ENCODE measurements at places on chromosomes 16 and 17.
A peak's percentile ranks its signal among the peaks of the same experiment; 100 is the strongest.

- peak; percentile 73 for DNase-seq
These were observed 82.0 kb upstream of the ALOX12 start for GRCh38 chr17:6913608-6914443.

GRCh38 chr16:29306201-29306600 is 100.3 kb downstream of the NPIPB11 start:
- no peak for DNase-seq

DNA sequence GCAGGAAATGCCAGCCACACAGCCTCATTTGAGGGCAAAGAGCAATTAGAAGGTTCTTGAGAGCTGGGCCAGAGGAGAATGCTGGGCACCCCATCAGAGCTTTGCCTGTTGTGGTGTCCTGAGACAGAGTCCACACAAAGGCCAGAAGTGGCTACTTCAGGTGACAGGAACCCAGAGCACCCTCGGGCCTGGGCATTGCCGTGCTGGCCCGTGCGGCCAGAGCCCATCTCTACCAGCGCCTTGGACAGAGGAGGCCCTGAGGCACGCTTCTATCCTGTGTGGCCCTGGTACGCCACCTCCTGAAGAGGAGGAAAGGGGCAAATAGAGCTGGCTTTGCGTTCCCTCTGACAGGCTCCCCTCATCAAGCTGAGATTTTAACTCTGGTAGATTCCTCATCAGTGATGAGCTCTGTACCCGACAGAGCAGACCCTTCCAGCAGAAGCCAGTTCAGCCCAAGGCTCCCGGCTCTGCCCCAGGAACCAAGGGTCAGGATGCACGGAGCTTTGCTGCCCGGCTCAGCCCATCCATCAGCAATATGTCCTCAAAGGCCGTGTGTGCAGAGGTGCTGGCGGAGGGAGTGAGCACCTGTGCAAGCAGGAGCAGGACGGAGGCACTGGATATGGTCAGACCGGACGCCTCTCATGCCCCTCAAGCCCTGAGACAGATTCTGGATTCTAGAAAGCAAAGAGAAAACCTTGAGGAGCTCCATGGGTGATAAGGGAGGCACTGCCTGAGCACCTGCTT is 3.4 kb upstream of the RASD1 start:
- DNase-seq: no peak

- no peak for DNase-seq
These were observed 74.0 kb downstream of the N4BP1 start for GRCh38 chr16:48535831-48536613.

DNA sequence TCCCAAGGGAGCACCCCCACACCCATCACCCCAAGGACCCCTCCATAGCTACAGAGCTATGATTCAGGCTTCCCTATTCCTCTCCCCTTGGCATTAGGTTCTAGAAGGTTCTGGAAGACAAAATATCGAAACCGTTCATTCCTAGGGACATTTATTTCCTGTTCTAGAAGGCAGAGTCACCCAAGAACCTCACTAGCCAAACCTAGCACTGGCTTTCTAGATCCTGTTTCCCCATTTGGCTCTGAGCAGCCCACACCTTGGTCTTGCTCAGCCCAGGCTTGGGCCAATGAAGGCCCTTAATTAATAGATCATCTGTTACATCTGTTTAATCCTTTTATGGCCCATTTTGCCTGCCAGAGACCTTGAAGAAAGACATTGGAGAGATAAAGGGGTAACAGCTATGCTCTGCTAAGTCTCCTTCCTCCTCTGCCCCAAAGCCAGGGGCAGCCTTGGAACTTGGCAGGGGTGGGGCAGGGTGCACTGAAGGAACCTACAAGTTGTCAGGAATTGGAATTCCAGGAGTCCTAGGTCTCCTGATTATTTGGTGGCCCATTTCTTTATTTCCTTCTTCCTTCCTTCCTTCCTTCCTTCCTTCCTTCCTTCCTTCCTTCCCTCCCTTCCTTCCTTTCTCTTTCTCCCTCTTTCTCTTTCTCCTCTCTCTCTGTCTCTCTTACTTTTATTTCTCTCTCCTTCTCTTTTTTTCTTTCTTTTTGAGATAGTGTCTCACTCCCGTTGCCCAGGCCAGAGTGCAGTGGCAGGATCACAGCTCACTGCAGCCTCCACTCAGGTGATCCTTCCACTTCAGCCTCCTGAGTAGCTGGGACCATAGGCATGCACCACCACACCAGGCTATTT is 8.7 kb upstream of the FZD2 start:
- DNase-seq: no peak

DNA sequence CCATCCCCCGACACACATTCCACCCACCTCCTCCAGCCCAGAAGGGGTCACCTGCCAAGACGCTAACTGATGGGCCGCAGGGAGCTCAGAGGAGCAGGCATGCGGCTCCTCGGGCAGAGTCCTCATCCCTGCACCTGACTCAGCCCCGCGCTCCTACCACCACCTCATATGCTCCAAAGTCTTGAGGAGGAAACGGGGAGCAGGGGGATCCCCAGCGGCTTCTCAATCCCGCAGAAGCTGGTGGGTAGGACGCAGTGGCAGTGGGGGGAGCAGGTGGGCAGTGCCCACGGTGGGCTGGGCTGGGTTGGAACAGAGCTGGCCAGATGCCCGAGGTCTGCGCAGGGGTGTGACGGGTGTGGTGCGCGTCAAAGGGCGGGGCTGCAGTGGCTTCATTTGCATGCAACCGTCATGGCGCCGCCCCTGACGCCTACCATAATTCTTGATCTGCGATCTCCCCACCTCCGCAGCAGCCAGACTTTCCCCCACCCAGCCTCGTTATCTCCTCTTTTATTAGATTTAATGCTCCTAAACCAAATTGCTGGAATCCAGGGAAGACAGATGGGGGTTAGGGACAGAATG is 39.0 kb upstream of the EMP2 start:
- no peak for DNase-seq

GRCh38 chr17:36535669-36536081 is 888 bp downstream of the PIGW start:
- DNase-seq: no peak

GRCh38 chr17:8492121-8492520 is 56.4 kb downstream of the NDEL1 start:
- DNase-seq: no peak

GRCh38 chr16:82016964-82017363 is 5.7 kb upstream of the SDR42E1 start:
- DNase-seq: no peak

- DNase-seq: no peak
These were observed 14.0 kb downstream of the LDHD start for GRCh38 chr16:75102595-75102994.

DNA sequence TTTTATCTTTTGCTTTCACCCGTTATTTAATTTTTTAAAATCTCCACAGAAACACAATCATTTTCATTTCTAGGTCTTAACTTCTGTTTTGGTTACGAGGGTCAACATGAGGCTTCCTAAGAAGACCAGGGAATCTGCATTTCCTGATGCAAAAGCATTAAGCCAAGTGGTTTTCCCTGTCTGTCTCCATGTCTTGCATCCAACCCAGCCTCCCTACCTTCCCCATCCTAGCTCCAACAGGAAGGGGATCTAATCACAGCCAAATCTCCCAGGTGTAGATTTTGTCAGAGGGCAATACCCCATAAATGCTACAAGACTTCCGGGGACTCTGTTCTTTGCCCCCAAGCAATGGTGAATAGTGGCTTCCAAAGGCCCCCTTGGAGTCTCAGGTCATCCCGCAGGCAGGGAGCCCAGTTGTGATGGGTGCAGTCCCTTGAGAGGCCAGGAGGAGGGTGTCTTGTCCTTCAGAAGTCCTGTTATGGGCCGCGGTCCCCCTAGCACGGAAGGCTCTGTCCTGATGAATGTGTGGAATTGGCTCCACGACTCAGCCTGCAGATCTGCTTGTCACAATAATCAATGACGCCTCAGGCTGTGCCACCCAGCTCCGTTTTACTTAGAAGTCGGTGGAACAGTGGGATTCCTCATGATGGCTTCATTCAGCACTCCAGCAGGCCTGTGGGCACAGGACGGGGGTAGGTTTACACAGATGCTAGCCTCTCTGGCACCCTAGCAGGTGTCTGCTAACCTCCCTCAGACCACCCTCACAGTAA is 141.1 kb downstream of the RGS9 start:
- DNase-seq: no peak

DNA sequence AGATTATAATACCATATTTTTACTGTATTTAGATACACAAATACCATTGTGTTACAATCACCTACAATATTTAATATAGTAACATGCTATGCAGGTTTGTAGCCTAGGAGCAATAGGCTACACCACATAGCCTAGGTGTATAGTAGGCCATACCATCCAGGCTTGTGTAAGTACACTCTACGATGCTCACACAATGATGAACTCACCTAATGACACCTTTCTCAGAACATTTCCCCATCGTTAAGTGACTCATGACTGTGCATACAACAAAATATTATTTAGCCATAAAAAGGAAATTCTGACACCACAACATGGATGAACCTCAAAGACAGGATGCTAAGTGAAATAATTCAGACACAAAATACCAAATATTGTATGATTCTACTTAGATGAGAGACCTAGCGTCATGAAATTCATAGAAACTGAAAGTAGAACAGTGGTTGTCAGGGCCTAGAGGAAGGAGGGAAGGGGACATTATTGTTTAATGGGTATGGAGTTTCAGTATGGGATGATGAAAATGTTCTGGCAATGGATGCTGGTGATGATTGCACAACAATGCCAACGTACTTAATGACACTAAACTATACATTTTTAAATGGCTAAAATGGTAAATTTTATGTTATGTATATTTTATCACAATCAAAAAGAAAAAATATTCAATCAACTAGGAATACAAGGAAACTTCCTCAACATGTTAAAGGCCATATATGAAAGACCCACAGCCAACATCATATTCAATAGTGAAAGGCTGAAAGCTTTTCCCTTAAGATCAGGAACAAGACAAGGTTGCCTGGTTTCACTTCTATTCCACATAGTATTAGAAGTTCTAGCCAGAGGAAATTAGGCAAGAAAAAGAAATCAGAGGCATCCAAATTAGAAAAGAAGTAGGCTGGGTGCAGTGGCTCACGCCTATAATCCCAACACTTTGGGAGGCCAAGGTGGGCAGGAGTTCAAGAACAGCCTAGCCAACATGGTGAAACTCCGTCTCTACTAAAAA is 5.9 kb upstream of the C16orf87 start:
- DNase-seq: no peak

DNA sequence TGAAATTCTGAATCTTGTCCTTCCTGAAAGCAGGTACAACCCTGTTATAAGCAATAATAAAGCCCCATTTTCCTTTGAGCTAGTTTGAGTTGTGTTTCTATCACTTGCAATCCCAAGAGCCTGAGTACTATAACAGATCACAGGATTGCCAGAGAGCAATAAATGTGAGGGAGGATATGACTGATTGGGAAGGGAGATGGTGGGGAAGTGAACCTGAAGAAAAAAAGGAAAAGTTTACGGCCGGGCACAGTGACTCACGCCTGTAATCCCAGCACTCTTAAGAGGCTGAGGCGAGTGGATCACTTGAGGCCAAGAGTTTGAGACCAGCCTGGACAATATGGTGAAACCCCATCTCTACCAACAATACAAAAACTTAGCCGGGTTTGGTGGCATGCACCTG is 80.4 kb downstream of the COX10 start:
- no peak for DNase-seq

- DNase-seq: no peak
These were observed 33.8 kb downstream of the FOXK2 start for GRCh38 chr17:82553210-82553930.

GRCh38 chr17:42312285-42313130 is 24.2 kb downstream of the STAT5A start:
- peak; percentile 66 for DNase-seq

- DNase-seq: no peak
These were observed 363.7 kb downstream of the SNX29 start for GRCh38 chr16:12340151-12340733.

- no peak for DNase-seq
These were observed 7.9 kb upstream of the RNF157 start for GRCh38 chr17:76248013-76248782.

DNA sequence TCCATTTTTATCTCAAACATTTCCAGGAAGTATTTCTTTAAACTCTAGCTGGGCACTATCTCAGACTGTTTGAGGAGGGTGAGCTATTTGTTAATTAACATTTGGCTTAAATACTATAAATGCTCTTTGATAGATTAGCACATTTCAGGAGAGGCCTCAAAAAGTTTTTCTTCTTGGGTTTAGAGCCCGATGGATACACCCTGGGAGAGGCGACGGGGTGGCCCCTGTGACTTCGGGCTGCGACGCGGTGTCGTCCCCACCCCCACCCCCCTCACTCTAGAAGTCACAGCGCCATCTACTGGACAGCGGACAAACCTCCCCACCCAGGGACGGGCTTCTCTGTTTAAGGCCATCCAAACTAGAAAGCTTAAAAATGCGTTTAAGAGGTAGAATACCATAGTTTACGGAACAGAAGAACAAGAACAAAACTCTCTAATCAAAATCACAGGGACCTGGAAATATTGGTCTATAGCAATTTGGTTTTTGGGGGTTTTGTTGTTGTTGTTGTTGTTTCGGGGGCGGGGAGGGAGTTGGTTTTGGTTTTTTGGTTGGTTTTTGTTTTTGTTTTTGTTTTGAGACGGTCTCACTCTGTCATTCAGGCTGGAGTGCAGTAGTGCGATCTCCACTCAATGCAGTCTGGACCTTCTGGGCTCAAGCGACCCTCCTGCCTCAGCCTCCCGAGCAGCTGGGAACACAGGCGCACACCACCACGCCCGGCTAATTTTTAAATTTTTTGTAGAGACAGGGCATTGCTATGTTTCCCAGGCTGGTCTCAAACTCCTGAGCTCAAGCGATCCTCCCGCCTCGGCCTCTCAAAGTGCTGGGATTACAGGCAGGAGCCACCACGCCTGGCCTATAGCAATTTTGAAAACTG is 254.4 kb downstream of the C16orf95 start:
- DNase-seq: peak; percentile 6

GRCh38 chr17:82439194-82439828 is 11.2 kb downstream of the CYBC1 start:
- DNase-seq: no peak

DNA sequence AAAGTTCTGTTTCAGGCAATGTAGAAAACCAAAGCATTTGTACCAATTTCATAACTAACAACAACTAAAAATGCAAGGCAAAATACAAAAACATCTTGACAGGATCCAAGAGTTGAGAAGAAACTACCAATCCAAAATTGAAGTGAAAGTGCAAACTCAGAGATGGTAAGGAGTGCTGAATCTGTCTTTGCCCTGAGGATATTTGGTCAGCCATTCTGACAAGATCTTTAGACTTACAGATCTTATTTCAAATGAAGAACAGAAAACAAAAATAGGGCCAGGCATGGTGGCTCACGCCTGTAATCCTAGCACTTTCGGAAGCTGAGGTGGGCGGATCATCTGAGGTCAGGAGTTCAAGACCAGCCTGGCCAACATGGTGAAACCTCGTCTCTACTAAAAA is 412.8 kb downstream of the ZFHX3 start:
- no peak for DNase-seq

DNA sequence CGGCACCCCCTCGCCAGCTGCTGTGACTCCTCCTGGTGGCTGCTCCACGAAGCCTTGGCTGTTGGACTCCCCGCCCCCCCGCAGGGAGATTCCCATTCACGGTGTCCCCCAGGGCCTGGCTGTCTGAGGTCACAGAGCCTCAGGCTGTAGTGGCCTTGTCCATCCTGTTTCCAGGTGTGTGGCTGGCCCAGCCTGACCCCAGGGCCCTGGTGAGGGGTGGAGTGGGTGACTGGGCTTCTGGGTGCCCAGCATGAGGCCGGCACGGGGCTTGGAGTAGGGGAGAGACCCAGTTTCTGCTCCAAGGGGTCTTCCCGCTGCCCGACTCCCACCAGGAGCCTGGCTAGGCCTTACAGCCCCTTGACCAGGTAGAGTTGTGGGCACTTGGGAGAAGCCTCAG is 10.4 kb downstream of the PRSS27 start:
- DNase-seq: no peak

Data from effector memory CD8-positive, alpha-beta T cell (primary cell).